Right ventricle myocardium inferior (tissue), 1 donor: ENCODE measurements at places on chromosomes 3 and 15.
A peak's percentile ranks its signal among the peaks of the same experiment; 100 is the strongest.

- DNase-seq: no peak
Observed at GRCh38 chr3:16255326-16255725, 9.4 kb downstream of the DPH3 start.

GRCh38 chr3:65713016-65713415 is 325.7 kb downstream of the MAGI1 start:
- no peak for DNase-seq

- no peak for DNase-seq
Observed at GRCh38 chr3:138082085-138082991, 33.1 kb downstream of the DZIP1L start.

DNA sequence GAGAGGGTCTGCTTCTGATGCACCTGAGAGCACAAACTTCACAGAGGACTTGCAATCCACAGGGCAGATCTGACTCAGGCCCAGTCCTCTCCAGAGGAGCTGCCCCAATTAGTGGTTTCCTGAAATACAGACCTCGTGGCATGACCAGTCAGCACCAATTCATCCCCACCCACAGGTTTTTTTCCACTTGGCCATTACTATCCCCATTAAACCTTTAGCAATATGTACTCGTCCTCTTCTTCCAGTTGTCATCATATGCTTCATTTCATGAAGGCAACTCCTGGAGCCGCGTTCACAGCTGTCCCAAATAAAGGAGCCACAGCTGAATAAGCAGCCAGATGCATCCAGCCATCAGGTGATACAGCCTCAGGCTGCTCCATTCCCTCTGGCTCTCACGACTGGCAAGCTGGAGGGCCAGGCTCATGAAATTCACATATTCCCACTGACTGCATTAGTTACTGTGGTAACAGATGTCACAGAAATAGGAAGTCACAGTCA is 163.1 kb downstream of the FMN1 start:
- DNase-seq: no peak

GRCh38 chr15:57406062-57406772 is 29.9 kb downstream of the CGNL1 start:
- no peak for DNase-seq

- no peak for DNase-seq
Observed at GRCh38 chr3:37594873-37595783, 266.6 kb upstream of the CTDSPL start.

- DNase-seq: no peak
Observed at GRCh38 chr3:152300029-152300731, 31.5 kb downstream of the MBNL1 start.

DNA sequence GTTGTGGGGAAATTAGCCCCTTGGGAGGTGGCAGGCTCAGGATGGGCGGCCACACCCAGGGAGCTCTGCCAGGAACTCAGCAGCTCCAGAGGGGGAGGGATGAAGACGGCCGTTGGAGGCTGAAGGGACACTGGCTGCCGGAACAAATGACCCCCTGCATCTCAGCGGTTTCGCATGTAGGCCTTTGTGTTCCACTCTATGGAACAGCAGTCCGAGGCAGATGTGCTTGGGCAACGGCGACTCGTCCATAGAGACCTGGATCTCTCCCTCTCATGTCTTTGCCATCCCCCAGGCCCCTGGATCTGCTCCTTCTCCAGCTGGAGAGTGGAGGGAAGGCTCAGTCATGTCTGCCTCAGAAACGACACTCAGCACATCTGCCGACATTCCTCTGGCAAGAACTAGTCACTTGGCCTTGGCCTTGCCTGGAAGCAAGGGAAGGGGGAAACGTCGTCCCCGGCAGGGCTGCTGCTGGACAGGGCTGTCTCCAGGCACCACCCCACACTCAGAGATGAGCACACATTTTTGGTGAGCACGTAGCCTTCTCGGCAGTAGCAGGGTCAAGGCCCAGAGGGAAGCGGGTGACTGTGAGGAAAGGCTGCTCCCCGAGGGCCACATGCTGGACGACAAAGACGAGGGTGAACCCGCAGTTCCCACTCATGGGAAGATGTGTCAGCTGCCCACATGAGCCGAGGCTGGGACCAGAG is 83.8 kb downstream of the ASB7 start:
- DNase-seq: peak; percentile 73

DNA sequence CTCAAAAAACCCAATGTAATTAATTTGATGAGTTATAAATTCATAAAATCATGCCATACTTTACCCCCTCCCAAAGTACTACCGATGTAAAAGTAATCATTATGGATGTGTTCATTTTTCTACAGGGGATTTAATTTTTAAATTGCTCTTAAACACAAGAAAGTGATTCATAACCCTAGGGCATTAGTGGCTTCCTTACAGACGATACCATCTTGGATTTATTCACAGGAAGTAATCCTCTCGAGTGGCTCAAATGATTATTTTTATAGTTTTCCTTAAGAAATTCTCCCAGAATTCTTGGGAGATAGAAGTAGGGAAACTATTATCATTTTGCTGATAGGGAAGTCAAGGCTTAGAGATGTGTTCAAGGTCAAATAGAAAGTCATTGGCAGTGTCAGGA is 80.9 kb downstream of the PEX5L start:
- no peak for DNase-seq

GRCh38 chr3:177569875-177570657 is 372.8 kb upstream of the TBL1XR1 start:
- no peak for DNase-seq

- DNase-seq: no peak
Observed at GRCh38 chr3:126067959-126068358, 16.0 kb downstream of the SLC41A3 start.

DNA sequence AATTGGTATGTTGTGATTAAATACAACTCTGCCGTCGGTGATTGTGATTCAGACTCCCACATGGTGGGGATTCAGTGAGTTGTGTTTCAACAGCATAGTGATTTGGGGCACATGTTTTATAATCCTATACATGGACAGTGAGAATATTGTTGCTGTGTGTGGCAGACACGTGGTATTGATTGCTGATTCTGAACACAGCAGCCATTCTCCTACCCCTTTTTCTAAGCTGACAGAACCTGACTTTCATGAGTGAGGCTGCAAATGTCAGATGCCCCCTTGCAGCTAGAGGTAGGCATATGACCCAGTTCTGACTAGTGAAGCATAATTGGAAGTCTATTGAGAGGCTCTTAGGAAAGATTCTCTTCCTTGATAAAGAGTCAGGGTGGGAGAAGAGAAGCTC is 155.0 kb upstream of the STRIT1 start:
- DNase-seq: no peak

DNA sequence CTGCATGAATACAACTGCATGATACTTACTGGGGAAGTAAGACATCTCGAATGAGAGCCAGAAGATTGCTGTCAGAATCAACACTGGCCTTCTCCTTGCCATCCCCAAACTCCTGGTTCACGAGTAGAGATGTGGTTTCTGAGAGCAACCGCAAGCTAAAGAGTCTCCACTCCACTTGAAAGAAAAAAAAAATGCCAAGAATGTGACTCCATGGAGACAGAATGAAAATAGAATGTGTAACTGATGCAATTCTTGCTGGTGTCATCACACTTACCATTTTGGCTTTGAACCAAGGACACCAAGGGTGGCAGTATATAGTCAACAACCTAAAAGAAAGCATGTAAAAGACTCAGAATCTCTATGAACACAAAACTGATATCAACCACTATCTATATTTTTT is 280.4 kb downstream of the ULK4 start:
- DNase-seq: no peak

- DNase-seq: no peak
Observed at GRCh38 chr3:53880396-53881345, 1.3 kb downstream of the ACTR8 start.

GRCh38 chr3:197561926-197562325 is 6.2 kb upstream of the BDH1 start:
- DNase-seq: no peak

DNA sequence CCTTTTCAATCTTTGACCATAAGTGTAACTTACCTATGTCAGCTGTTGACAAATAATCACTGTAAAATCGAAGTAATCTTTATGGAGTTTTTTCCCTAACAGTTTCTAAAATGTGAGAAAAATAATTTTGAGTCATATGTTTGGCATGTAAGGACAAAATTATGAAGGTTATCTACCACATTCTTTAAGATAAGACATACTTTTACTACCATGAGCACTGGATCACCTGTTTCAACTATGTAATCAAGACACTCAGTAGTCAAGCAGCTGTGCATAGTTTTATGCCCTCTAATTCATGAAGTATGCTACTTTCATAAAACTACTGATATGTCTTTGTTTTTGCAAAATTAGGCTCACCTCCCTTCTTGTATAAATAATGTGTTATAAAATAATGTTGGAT is 12.1 kb downstream of the FGF7 start:
- no peak for DNase-seq

DNA sequence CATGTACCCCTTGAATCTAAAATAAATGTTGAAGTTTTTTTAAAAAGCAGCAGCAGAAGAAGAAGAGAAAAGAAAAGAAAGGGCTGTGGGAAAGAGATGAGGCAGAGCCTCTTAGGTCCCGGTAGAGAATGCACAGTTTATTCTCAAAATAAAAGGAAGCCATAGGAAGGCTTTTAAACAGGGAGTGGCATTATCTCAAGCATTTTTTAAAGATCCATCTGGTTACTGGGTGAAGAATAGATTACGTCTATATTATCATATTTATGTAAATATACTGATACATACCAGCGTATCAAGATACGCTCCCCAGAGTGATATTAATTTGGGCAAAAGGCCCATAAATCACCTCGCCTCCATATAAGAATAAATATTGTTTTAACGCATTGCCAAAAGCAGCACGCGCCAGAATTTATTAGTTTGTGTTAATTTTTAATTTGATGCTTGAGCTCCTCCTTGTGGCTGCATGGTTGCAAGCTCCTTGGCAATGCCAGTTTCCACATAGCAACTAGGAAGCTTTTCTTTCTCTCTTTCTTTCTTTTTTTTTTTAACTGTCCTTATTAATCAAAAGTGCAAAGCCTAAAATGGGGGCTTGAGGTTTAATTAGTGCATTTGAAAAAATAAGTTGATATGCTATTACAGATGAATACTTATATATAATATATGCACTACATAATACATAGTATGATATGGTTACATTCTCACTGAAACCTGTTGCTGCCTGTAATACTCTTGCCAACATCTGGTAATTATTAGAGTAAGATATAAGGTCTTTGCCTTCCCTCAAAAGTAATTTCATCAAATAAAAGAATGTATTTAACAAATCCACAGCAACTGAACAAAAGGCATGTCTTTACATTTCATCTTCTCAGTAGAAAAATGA is 242.8 kb upstream of the UBE2E2 start:
- DNase-seq: no peak
